HL-60 (cell line): ENCODE measurements at places on chromosomes 6 and 20.

DNA sequence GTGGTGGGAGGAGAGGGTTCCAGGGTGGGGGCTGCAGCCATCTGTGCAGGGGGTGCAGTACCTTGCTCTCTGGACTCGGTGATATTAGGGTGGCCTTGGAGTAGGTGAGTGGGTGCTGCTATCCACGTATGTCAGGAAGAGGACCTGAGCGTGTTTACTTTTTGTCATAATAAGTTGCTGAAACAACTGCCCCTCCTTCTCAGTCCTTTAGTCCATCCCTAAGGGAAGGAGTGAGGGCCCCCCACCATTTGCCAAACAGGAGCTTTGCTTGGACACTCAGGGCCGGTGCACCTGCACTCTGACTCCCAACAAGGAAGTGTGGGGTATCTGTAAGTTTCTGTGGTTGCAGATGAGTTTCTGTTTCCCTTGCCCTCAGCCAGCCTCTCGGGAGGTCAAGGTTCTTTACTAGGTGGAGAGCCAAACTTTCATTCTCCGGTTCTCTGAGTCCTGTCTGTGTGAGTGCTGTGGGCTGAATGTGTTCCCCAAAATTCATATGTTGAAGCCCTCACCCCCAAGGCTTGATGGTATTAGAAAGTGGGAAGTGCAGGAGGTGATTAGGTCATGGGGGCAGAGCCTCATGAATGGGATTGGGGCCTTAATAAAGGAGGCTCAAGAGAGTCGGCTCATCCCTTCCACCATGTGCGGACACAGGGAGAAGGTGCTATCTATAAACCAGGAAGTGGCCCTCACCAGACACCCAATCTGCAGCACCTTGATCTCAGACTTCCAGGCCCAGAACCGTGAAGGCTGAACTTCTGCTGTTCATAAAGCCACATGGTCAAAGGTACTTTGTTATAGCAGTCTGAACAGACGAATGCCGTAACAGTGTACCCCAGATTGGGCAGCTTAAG, 19.6 kb upstream of the CCR6 start:
- DNase-seq: no peak

GRCh38 chr6:87656857-87657256, 45.2 kb downstream of the AKIRIN2 start:
- DNase-seq: no peak

DNA sequence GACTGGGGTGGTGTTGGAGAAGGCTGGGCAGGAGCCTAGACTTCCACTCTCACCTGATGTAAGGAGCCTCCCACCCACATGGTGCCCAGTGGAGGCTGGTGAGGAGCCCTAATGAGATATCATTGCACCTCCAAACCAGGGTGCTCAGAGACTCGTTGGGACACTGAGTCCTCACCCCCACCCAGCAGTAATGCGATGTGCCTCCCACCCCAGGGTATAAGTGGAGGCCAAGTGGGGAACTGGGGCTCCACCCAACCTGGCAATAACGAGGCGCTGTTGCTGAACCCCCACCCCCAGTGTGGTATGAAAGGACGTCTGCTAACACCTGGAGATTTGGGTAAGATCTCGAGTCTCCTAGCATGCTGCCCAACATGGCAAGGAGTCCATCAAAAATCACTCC, 510.2 kb downstream of the PREX1 start:
- no peak for DNase-seq

DNA sequence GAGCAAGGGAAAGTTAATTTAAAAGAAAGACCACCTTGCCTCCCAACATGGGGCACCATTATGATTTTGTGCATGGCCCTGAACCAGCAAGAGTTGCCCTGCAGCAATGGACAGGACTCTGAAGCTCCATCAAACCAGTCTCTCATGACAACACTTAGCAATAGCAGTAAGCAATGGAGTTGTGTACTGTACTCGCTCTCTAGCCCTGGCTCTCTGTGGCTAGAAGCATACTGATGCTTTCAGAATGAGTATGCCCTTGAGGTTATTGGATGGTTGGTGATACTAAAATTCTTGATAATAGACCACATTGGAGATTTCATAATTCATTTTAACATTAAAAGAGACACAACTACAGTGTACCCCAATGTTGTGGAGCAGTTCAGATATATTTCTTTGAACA, 23.2 kb upstream of the LMBRD1 start:
- DNase-seq: no peak

DNA sequence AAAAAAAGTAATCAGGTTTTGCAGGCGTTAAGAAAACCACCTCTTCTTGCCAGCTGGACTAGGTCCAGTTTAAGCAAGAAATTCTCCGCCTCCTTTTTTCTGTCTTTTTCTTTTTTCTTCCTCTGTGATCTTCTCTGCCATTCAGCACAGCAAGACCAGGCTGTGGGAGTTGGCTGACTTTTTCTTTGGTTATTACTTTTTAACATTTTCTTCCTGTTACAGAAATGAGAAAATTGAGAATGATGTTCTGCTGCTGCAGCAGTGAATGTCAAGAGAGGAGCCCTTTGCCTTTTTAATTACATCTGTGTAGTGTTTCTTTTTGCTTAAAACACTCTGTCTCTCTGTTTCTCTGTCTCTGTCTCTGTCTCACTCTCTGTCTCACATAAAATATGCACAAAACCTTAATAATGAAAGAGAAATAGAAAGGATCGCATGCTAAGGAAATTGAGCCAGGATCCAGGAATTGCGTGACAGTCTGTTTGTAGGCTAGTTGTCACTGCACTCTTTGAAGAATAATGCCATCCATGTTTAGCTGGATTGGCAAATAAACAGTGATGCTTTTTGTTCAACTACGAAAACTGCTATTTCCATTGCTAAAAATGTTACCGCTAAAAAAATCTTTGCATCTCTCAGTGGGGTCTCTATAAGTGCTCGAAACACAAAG, 103.2 kb upstream of the SUPT3H start:
- DNase-seq: no peak

DNA sequence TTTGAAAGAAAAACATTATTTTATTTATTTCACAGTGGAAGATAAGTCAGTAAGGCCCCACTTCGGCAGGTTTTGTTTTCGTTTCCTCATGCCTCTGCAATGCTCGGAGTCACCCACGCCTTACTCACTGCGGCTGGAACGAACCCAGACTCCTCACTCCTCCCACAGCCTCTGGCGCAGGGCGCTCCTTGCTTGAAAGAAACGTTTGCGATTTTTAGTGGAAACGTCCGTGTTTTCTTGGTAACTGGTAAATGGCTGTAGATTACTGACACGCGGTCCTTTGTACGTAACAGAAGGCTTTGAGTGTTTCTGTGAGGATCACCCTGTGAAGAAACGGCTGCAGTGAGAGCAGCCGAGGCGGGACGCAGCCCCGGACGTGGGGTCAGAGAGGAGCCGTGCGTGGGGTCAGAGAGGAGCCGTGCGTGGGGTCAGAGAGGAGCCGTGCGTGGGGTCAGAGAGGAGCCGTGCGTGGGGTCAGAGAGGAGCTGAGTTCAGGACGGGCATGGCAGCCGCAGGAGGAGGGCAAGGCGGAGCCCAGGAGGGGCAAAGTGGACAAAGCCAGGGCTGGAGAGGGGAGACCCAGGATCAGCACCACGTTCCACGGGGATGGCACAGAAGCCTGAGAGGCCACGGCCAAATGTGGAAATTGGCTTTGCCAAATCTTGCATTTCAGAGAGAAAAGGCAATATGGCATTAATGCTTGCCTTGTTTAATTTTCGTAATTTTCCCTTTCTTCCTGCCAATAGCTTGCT, 198.6 kb upstream of the THBS2 start:
- DNase-seq: no peak

DNA sequence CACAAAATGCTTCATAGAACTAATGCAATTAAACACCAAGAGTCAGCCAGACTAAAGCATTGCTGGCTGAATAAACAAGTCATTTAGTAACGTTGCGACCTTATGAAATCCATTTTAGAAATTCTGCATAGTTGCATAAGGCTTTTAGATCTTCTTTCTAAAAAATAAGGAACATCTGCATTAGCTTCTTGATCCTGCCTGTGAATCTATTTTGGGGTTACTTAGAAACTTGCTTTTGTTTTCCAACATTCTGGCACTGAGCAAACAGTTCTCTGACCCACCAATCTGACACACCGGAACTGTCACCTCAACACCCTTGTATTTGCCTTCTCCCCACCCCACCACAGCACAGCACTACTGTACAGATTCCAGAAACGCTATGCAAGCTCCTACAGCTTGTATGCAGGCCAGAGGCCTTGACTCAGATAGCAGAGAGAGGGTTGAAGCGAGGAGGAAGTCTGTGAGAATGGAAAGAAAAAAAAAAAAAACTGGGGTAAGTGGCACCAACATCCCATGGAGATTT, 55.0 kb downstream of the KIF13A start:
- DNase-seq: peak; percentile 66

DNA sequence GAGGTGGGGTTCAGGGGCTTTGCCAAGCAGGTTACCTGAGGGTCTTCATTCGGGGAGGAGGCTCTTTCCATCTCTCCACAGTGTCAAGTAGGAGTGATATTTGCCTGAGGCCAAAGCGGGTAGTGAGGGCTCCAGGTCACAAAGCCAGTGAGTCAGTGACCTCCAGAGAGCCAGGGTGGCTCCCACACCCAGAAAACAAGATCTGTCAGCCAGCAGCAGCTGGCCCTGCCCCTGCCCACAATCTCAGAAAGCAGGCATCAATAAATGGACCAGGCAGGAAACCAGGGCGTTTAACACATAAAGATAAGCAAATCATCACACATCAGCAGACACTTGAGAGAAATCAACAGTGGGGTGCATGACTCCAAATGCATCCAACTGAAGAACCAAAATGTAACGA, 250.8 kb downstream of the CDH26 start:
- no peak for DNase-seq
